IPS DF 6.9 (cell line): ENCODE measurements at places on chromosomes 13 and 19.

GRCh38 chr13:87147076-87147475 lies 524.1 kb upstream of the SLITRK5 start:
- no peak for DNase-seq

DNA sequence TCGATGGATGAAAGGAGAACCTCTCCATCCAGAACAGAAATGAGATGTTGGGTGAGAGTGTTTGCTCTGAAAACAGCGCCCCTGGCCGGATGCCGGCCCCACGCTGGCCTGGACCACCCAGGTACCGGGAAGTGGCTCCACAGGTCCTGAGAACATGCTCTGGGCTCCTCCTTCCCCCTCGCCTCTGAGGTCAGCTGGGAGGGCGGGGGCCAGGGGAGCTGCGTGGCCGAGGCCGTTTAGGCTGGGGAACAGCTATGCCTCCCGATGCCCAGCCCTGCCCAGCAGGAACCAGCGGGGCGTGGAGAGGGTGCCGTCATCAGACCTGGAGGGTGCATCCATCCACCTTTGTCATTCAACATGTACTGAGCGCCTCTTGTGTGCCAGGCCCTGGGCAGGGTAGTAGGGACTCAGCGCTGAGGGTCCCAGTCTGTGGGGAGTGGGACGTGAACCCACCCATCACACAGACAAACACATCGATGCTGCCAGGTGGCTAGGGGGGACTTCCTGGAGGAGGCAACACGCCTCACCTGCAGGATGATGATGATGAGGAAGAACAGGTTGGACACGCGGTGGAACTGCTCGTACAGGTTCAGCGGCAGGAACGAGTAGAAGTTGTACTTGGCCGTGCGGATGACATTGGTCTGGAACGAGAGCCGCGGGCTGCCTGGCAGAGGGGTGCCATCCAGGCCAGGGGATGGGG lies 4.2 kb downstream of the ATP8B3 start:
- DNase-seq = no peak

DNA sequence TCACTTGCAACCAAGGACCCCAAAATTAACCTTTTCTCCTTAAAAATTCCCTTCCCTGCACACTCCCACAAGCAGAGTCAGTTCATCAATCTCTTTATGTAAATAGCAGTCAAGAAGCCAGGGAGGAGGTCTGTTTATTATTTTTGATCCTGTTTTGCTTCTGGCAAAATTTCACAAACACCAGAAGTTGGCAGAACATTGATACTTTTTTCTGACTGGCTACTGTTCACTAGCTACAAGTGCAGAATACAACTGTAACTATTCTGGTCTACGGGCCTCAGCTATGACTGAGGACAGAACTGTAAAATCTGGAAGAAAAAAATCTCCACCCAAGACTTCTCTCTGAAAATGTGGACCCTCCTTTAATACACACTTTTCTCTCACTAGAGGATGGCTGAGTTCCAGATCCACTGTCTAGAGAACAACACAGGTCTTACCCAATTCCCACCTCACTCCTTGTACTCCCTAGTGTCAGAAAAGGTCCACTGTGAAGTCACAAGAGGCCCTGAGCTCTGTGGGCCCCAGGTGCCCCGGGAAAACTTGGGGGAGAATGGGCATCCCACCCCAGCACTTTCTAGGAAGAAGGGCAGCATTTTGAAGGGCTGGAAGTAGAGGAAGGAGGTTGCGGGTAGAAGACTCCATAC lies 14.5 kb downstream of the STARD13 start:
- no peak for DNase-seq

DNA sequence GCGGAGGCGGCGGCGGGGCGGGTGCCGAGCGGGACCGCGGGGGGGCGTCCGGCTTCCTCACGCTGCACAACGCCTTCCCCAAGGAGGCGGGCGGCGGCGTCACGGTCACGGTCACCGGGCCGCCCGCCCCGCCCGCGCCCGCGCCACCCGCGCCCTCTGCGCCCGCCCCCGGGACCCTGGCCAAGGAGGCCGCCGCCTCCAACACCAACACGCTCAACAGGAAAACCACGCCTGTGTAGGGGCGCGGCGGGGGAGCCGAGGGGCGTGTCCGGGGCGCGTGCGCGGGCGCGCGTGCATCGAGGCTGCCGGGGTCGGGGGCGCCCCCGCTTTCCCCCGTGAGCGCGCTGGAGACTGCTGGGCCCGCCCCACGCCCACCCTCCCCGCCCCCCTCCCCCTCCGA lies 8.8 kb upstream of the CACNG6 start:
- DNase-seq = no peak

GRCh38 chr13:76439546-76439945 lies 446.7 kb downstream of the KCTD12 start:
- DNase-seq = no peak

GRCh38 chr19:29631450-29631849 lies 25.4 kb downstream of the POP4 start:
- no peak for DNase-seq

- no peak for DNase-seq
Measured at GRCh38 chr13:30983431-30983830, 51.0 kb downstream of the TEX26 start.

GRCh38 chr13:72527333-72527732 lies 200.1 kb downstream of the MZT1 start:
- DNase-seq = no peak
